NCI-H1105 treated with DMSO at 0.1 percent for 48 hours (cell line): ENCODE measurements at places on chromosomes 1 and 21.

DNA sequence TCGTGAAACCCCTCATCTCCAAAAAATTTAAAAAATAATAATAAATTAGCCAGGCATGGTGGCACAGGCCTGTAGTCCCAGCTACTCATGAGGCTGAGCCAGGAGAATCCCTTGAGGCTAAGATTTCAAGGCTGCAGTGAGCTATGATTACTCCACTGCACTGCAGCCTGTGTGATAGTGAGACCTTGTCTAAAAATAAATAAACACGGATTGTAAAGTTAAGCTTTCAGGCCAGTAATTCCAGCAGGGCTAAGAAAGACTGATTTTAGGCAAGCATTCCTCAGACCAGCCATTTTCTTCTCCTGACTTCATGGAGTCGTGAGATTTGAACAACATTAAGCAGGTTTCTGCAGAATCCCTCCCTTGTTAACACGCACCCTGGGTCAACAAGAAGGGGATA lies 77.2 kb upstream of the EFHD2 start:
- DNase-seq, result no peak

DNA sequence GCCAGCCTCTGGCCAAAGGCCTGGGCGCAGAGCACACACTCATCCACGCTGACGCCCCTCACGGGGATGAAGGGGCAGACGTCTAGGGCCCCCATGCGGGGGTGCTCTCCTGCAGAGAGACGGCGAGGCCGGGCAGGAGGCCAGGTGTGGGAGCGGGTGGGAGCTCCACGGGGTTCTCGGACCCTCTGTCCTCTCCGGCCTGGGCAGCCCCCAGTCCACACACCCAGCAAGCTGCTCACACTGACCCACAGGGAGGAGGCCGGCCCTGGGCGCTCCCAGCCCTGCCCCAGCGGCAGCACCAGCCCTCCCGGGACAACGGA lies 2.5 kb downstream of the FTCD start:
- no peak for DNase-seq

- DNase-seq, result no peak
These were observed 147.4 kb downstream of the ZNF281 start for GRCh38 chr1:200262326-200262965.

DNA sequence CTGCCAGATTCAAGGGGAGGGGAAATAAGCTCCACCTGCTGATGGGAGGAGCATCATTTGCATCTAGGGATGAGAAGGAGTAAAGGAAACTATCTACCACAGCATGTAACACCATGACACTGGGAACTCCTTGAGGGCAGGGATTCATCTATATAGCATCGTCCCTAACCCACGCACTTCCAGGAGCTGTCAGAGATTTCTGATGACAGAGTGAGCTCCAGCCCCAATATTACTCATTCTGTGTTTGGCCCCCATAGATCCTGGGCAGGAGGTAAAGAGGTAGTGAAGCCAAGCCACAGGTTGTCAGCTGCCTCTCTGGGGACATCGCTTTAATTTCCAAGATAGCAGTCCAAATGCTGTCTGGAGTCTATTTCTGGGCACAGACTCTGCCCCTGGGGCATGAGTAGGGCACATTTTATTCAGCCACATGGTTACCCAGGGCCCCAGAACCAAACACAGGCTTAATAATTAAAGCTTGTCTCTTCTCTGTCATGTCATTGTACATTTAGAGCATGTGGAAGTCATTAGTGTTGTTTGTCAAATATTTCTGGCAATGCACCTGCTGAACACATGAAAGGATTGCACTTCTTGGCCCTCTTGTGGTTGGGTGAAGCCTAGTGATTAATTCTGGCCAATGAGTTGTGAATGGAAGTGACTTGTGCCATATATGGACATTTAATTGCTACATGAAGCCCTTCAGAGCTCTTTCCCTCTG lies 105.9 kb upstream of the POU3F1 start:
- DNase-seq, result peak; percentile 98

GRCh38 chr1:180525715-180526039 lies 23.3 kb upstream of the ACBD6 start:
- DNase-seq, result no peak

DNA sequence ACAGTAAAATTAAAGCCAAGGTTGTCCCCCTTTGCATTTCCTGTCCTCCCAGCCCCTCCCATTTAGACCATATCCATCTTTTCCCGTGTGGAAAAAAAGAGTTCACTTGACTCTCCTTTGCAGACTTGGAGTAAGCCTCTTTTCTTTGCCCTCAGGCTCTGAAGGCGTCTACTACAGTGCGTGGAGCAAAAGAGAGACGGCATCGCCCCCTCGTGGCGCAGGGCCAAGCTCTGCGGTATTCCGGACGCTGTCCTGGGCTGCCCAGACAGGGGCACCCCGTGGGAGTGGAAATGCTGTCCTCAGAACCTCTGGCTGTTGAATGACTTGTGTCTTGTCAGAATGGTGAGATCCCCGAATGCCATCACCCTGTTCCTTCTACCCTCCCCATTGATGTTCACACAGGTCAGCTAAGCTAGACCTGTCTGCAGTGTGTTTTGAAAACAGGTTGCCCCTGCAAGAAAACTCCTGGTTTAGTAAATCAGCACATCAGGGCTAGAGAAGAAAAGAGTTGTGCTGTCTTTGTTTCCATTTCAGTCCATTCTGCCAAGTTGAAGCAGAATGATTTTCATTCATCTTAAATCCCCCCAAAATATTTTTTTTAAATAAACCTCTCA lies 12.3 kb upstream of the GJA8 start:
- DNase-seq, result peak; percentile 42

- no peak for DNase-seq
These were observed 4.2 kb downstream of the MPZL1 start for GRCh38 chr1:167726008-167726407.

DNA sequence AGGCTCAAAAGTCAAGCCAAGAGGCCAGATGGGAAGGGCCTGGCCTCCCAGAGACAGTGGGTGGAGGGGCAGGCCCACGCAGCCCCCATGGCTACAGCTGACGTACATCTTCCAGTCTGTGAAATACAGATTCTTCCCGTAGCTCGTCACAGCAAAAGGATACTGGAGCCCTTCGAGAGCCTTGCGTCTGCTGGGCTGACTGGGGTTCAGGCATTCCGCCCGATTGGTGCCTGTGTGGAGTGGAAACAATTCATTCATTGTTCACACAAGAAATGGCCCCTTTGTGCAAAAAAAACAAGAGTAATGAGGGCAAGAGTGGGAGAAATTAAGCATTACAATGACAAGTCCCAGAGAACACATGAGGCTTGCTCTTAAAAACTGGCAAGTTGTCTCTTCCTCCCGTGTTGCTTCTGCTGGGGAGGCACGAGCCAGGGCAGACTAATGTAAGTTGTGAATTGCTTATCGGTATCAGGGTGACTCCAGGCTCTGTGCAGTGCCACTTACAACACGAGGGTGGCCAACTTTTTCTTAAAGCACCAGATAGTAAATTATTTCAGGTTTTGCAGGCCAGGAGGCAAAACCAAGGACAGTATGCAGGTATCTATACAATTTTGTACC lies 85.1 kb downstream of the NID1 start:
- no peak for DNase-seq

- no peak for DNase-seq
These were observed 104.3 kb downstream of the RYR2 start for GRCh38 chr1:237146241-237146640.

GRCh38 chr1:20846461-20847374 lies 59.6 kb upstream of the HP1BP3 start:
- DNase-seq, result no peak

DNA sequence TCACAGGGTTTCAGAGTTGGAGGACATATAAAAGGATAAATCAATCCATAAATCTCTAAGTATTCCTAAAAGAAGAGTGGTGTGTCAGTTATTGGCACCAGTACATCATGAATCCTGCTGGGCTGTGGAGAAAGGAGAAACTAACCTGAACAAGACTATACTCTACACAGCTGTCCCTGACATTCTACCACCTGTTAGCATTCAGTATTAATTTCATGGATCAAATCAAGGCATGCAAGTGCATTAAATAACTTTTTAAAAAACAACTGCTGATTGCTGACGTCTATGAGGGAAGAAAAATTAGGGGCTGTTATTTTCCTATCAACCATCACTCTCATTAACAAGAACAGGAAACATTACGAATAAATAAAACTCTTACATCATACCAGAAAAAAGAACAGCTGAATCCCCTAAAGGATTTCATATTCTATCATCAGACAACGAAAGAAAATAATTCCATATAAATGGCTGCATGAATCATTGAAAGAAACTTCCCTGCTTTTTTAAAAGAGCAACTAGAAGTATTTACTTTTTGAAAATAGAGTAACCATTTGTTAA lies 121.7 kb downstream of the ATF6 start:
- no peak for DNase-seq

- no peak for DNase-seq
These were observed 107.6 kb downstream of the ETS2 start for GRCh38 chr21:38913120-38913892.

GRCh38 chr1:144551107-144551542 lies 41.6 kb upstream of the PPIAL4F start:
- peak; percentile 65 for DNase-seq

DNA sequence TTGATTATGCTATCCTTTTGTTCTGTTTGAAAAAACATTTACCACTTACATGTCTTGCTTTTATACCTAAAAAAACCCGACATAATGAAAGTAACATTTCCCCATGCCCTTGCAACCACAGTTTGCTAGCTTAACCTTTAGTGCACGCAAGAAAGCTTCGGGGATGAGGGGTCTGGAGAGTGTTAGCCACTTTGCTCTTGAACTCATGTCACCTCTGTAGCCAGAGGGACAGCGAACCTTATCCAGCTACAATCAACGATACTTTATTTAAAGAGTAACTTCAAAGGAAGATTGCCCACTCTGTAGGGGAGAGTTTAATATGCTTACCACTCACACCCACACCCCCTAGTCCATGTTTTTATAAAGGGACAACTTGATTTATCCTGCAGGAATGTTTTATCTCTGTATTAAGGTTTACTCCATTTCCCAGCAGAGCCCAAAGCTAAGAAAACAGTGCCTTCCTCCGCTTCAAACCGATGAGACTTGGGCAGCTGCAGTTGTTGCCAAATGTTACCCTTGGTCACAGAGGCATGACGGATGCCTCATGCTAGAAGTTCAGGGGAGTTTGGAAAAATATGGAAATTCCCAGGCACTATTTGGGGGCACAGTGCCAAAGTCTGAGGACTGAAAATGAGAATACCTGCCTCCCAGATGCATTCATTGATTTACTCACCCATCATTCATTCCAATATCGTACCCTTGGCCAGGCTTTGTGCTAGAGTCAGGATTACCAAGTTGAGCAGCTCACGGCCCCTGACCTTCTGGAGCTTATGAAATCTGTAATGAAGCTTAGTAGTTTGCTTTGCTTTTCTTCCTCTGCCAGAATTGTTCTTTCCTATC lies 61.4 kb upstream of the VCAM1 start:
- no peak for DNase-seq

GRCh38 chr1:109873278-109874175 lies 37.1 kb upstream of the CSF1 start:
- no peak for DNase-seq

- DNase-seq, result no peak
These were observed 27.1 kb downstream of the CRNN start for GRCh38 chr1:152386940-152387339.

DNA sequence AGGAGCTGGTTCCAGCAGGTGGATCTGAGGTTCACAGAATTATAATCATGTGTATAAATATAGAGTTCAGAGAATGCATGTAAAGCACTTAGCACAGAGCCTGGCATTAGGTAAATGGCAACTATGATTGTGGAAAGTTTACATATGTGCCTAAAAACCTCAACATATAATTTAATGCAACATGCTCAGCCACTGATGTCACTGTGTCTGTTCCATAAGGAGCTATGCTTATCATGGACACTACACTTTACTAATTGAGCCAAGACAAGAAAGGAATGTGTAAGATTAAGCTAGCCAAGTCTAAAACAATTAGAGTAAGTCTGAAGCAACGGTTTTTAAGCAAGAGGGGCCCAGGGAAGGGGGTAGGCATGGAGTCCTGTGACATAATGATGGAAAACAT lies 61.5 kb downstream of the GNG12 start:
- DNase-seq, result no peak

- DNase-seq, result no peak
These were observed 37.5 kb upstream of the PRDM2 start for GRCh38 chr1:13662493-13662892.

- DNase-seq, result no peak
These were observed 3.2 kb upstream of the PRXL2B start for GRCh38 chr1:2583331-2583791.

GRCh38 chr1:56965916-56966697 lies at the start of gene C8B:
Gene C8B (minus strand): TSS chr1:56966015. CDS start chr1:56965948, 67 bp downstream.
- DNase-seq, result no peak

DNA sequence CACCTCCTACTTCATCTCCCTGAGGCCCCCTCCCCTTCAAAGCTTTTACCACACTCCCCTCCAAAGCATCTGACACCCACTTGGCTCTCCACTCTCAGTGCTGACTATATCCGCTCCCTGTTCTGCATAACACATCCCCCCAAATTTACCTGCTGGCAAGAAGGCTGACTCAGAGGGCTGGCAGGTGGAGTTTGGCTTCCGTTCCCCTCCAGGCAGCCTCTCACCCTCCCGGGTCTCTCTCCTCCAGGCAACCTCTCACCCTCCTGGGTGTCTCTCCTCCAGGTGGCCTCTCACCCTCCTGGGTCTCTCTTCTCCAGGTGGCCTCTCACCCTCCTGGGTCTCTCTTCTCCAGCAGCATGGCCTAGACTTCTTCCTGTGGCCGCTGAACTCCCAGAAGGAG lies 562.1 kb downstream of the NPHP4 start:
- no peak for DNase-seq

GRCh38 chr1:56254130-56254529 lies 325.2 kb downstream of the PLPP3 start:
- DNase-seq, result no peak
